ENCODE measurements at places on chromosomes 1 and 21. TPM values are rescaled to one million over a fixed set of nuclear protein-coding genes. Genes with fewer than 3 reads are reported as not detected.

DNA sequence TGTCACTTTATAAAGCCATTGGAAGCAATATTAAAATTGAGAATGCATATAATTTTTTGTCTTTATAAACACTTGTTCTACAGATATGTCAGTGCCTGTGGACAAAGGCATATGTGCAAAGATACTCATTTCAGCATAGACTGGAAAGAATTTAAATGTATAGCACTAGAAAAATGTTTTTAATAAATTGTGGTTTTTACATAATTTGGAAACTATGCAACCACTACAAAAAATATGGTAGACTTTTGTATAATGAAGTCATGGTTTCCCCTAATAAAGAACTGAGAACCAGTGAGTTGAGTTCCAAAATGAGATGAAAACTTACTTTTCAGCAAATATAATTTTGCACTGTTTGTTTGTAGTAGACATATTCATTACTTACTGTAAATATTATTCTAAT, 48.5 kb downstream of the BRINP3 start:
- no peak for DNase-seq

GRCh38 chr1:247906504-247907047, 11.2 kb downstream of the OR2W3 start:
- no peak for DNase-seq

DNA sequence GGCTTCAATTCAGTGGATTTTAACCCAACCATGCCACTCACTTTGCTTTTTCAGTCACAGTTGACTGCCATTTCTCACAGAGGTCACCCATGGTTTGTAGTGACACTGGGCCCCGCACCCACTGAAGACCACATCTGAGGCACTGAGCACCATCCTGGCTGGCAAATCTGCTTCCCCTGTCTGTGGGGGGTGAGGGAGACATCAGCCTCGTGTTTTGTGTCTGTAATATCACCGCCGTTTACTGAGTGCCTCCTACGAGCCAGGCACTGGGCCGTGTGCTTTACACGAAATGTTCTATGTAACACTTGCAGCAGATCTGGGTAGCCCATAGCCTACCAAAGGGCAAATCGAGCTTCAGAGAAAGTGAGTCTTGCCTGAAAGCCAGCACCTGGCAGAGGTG, 161.8 kb downstream of the PGBD5 start:
- DNase-seq: no peak

DNA sequence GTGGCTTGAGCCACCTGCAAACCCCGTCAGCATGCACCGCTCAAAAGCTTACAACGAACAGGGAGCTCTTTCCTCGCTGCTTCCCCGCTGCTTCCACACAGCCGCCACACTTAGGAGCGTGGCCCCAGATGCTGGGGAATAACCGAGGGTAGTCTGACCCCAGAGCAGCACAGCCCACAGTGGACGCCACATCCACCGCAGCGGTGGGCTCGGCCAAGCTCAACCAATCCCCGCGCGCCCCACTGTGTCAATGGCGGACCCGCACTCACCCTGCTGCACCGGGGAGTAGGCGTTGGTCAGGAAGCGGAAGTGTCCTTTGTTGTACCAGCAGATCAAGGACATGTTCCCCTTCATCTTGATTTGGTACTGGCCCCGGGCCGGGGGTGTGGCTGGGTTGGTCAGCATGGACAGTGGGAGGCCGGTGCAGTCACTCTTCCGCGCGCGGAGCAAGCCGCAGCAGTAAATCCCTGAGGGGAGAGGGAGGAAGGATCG, 93.5 kb downstream of the PGBD5 start:
- no peak for DNase-seq

GRCh38 chr1:208880433-208881100, 636.4 kb upstream of the PLXNA2 start:
- no peak for DNase-seq

- peak; percentile 59 for DNase-seq
These were observed 6.9 kb upstream of the A3GALT2 start for GRCh38 chr1:33327587-33328325.

GRCh38 chr1:116987256-116987555, 14.4 kb upstream of the CD101 start:
- DNase-seq: peak; percentile 70

- no peak for DNase-seq
These were observed 336.4 kb downstream of the SMYD3 start for GRCh38 chr1:246170574-246171261.

- DNase-seq: no peak
These were observed 97.6 kb downstream of the PIK3R3 start for GRCh38 chr1:46034601-46035516.

GRCh38 chr1:206048582-206048981, 4.4 kb upstream of the RHEX start:
- DNase-seq: peak; percentile 81

Gene KRTAP26-1
- not detected for total RNA-seq

Gene ENTREP3
- 6.2 TPM for total RNA-seq

Gene F3
- total RNA-seq: 85.4 TPM
